ENCODE measurements at places on chromosomes 2 and 18. TPM values are rescaled to one million over a fixed set of nuclear protein-coding genes. Genes with fewer than 3 reads are reported as not detected.

Gene ABCG5
- total RNA-seq: not detected

Gene REEP1
- 0.07 TPM for total RNA-seq

Gene ASXL3
- not detected for total RNA-seq

Gene B3GNT7
- not detected for total RNA-seq

DNA sequence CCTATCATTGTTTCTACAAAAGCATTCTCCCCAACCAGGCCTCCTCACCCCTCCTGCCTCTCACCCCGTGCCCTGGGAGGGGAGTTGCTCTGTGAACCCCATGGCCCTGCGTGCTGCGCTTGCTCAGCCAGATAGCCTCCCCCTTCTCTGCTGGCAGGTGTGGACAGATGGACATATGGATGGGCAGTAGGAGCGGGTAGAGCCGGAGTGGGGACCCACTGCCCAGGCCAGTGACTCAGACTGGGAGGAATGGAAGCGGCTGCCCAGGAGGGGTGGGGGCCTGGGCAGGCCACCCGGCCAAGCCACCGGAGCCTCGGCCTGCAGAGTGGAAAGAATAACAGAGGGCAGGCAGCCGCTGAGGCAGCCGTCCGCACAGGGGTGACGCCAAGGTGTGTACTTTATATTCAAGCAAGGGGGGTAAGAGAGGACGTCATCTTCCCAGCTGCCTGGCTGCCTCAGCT lies 8.7 kb downstream of the CYP26B1 start:
- H3K4me1 ChIP-seq: peaks cover 5% of the 10 kb centered on the region
- no peak overlapping the region for H3K27ac ChIP-seq
- no peak overlapping the region for H3K4me3 ChIP-seq
- DNase-seq: peak; percentile 8
- H3K27me3 ChIP-seq: peaks cover 18% of the 10 kb centered on the region
- H3K36me3 ChIP-seq: no peaks in the 10 kb centered on the region

DNA sequence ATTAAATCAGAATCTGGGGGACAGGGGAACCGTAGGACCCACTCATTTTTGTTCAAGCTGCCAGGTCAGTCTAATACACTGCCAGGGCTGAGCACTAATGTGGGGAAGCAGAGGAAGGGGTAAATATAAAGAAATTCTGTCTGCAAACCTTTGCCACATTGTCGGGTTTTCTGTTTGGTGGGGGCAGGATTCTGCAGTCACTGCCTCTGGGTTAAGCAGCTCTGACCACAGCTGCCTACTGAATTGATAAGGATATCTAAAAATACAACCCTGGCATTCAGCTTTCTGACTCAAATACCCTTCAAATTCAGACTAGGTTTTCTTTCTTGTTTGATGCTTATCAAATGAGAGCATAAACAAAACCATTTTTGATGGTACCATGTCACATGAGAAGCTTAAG lies 6.0 kb downstream of the DNER start:
- peaks cover 50% of the 10 kb centered on the region for H3K27me3 ChIP-seq
- no peaks in the 10 kb centered on the region for H3K36me3 ChIP-seq
- no peak overlapping the region for H3K4me3 ChIP-seq
- H3K4me1 ChIP-seq: peaks cover 3% of the 10 kb centered on the region
- no peak overlapping the region for H3K27ac ChIP-seq
